ENCODE measurements at places on chromosomes 11 and 22. TPM values are rescaled to one million over a fixed set of nuclear protein-coding genes. Genes with fewer than 3 reads are reported as not detected.

DNA sequence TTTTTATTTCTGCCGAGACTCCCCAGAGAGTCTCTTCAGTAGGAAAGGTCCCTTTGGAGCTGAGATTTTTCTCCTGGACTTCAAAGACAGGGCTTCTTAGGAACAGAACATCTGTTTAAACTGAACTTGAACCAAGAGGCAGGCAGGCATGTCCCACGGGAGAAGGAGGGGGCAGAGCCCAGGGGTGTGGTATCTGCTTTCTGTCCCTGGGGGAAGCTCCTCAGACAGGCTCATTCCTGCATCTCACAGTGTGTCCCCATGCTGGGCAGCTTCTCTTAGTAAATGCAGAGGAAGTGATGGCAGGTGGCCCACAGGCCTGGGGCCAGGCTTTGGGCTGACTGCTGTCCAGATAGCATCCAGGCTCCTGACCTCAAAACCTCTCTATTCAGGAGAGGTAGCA, 47.3 kb downstream of the TSPAN18 start:
- no peak overlapping the region for H3K27ac ChIP-seq
- no peak for DNase-seq
- no peaks in the 10 kb centered on the region for H3K4me1 ChIP-seq
- no peaks in the 10 kb centered on the region for H3K36me3 ChIP-seq
- peaks cover 2% of the 10 kb centered on the region for H3K27me3 ChIP-seq

- H3K36me3 ChIP-seq: peaks cover 48% of the 10 kb centered on the region
- H3K4me1 ChIP-seq: peaks cover 25% of the 10 kb centered on the region
- peaks cover 2% of the 10 kb centered on the region for H3K27me3 ChIP-seq
- H3K4me3 ChIP-seq: peak overlapping the region; percentile 97
- no peak for DNase-seq
Observed at GRCh38 chr11:65719871-65720210, 757 bp downstream of the RNASEH2C start.

Gene TUBA8
- total RNA-seq: 1.7 TPM

Gene KCNJ4
- not detected for total RNA-seq

DNA sequence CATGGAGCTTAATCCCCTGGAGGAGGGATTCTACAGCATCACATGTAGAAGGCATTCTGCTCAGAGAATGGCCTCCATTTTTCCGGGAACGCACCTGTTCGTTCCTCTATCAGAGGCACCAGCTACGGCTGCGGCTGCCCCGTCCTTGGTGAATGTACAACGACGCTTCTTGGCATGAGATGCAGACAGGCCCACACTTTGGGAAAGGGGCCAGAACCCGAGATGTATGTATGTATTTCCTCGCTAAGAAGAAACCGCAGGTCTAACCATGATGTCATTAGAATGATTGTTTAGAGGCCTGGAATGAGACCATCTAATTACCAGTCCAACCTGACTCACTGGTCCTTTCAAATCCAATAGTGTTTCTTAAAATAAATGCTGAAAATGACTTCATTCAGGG, 1293.4 kb downstream of the TBC1D22A start:
- no peak overlapping the region for H3K4me3 ChIP-seq
- no peaks in the 10 kb centered on the region for H3K4me1 ChIP-seq
- peaks cover 1% of the 10 kb centered on the region for H3K27me3 ChIP-seq
- no peaks in the 10 kb centered on the region for H3K36me3 ChIP-seq

Gene CLMP
- total RNA-seq: 0.12 TPM

- H3K36me3 ChIP-seq: no peaks in the 10 kb centered on the region
- H3K27ac ChIP-seq: no peak overlapping the region
- H3K4me3 ChIP-seq: no peak overlapping the region
- H3K27me3 ChIP-seq: no peaks in the 10 kb centered on the region
Observed at GRCh38 chr11:132639403-132639802, 892.9 kb downstream of the OPCML start.

- DNase-seq: peak; percentile 91
- H3K27ac ChIP-seq: peak overlapping the region; percentile 95
- H3K27me3 ChIP-seq: no peaks in the 10 kb centered on the region
- peak overlapping the region; percentile 94 for H3K4me3 ChIP-seq
- H3K36me3 ChIP-seq: peaks cover 37% of the 10 kb centered on the region
- H3K4me1 ChIP-seq: peaks cover 17% of the 10 kb centered on the region
Observed at GRCh38 chr22:49962012-49962750, 1.6 kb downstream of the PIM3 start.

Data from activated CD4-positive, alpha-beta T cell treated with anti-CD3 and anti-CD28 coated beads, Interleukin-2, amount 10 ng/mL, durations not matched to agents 24 days and 14 days (primary cell).